ENCODE measurements at places on chromosomes 6 and 20. TPM values are rescaled to one million over a fixed set of nuclear protein-coding genes. Genes with fewer than 3 reads are reported as not detected.

DNA sequence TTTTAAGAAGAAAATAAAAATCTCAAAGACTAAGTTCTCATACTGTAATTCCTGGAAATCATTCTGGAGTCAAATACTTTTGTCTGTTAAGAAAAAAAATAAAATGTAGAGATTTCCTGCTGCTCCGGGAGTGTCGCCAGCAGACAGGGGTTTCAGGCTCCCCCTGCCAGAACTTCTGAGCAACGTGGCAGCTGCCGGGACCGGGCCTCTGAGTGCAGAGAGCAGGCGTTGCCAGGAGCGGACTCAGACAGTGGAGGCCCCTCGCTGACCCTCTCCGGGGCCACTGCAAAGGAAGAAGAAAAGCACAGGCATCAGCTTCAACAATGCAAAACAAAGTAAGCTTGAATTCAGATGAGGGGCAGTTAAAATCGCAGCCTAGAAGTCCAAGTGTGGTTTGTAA is 95.5 kb downstream of the THBS2 start:
- no peak for DNase-seq

DNA sequence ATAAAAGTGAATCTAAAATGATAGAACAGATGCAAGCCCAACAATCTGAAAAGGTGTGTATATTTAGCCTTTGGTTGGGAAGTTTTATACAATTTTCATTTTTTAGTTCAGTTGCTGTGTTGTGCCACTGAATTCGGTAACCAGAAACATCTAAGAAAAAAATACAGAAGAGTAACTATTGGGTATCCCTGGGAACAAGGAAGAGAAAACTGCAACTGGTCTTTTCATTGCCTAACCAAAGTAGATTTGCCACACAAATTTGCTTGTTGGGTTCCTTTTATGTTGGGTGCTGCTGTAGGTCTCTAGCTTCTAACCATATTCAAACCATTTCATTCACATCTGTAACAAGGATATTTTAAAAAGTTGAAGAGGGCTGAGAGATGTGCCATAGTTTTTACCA is 2.8 kb upstream of the TMEM30A start:
- DNase-seq, result no peak

DNA sequence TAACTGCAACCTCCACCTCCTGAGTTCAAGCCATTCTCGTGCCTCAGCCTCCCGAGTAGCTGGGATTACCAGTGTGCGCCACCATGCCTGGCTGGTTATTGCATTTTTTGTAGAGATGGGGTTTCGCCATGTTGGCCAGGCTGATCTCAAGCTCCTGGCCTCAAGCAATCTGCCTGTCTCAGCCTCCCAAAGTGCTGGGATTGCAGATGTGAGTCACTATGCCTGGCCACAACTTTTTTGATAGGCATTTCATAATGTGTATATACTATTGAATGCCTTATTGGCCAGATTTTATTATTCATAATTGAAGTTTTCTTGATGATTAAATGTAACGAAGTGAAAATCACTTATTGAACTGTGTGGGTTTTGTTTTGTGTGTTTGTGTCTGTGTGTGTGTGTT is 27.9 kb downstream of the FIG4 start:
- no peak for DNase-seq

GRCh38 chr6:8969747-8970146 is 534.4 kb upstream of the SLC35B3 start:
- no peak for DNase-seq

GRCh38 chr6:106275692-106276091 is 49.9 kb downstream of the ATG5 start:
- DNase-seq, result no peak

DNA sequence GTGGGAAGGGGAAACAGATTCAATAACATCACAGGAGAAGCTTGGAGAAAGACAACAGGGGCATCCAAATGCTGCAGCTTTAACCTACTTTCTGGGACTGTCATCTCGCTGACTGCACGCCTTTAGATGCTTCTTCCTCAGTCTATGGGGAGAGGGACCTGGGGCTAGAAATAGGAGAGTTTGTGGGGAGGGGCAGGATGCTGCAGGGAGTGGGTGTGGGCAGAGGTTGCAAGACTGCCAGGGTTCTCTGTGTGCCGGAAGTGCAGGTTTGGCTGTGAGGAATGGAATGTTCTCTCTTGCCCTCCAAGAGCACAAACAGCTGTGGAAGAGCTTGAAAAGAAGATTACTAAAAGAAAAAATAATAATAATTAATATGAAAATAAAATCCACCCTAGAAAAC is 93.2 kb downstream of the FOXO3 start:
- DNase-seq, result no peak

DNA sequence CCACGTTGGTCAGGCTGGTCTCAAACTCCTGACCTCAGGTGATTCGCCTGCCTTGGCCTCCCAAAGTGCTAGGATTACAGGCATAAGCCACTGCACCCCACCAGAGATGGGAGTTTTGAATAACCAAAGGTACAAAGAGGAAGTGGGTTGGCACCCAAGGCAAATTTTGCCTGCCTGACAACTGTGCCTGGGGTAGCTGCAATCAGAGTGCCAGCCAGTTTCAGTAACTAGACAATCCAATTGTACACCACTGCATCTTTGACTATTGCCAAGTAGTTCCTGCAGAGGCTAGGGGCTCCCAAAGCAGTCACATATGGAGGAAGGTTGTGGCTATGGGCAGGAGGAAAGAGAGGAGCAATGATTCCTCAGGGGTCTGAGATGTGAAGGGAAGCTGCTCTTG is 16.6 kb downstream of the ZC3H12D start:
- no peak for DNase-seq

GRCh38 chr6:20706939-20707485 is 172.8 kb downstream of the CDKAL1 start:
- no peak for DNase-seq

DNA sequence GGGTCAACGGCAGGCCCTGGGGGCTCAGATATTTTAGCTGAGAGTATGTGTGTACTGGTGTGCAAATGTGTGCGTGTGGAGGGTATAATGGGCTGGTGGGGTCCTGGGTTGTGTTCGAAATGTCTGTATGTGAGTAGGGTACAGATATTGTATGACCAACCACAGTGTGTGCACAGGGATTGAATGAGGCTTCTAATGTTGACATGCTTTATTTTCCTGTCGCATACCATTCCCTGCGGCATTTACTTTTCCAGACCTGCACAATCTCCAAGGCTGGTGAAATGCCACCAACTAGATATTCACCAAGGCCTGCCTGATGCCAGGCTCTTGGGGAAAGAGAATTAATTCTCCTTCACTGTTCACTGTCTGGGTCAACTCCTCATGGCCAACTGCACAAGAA is 441.4 kb upstream of the SULF2 start:
- DNase-seq, result no peak

GRCh38 chr6:111861431-111861885 is 11.8 kb downstream of the FYN start:
- DNase-seq, result no peak

DNA sequence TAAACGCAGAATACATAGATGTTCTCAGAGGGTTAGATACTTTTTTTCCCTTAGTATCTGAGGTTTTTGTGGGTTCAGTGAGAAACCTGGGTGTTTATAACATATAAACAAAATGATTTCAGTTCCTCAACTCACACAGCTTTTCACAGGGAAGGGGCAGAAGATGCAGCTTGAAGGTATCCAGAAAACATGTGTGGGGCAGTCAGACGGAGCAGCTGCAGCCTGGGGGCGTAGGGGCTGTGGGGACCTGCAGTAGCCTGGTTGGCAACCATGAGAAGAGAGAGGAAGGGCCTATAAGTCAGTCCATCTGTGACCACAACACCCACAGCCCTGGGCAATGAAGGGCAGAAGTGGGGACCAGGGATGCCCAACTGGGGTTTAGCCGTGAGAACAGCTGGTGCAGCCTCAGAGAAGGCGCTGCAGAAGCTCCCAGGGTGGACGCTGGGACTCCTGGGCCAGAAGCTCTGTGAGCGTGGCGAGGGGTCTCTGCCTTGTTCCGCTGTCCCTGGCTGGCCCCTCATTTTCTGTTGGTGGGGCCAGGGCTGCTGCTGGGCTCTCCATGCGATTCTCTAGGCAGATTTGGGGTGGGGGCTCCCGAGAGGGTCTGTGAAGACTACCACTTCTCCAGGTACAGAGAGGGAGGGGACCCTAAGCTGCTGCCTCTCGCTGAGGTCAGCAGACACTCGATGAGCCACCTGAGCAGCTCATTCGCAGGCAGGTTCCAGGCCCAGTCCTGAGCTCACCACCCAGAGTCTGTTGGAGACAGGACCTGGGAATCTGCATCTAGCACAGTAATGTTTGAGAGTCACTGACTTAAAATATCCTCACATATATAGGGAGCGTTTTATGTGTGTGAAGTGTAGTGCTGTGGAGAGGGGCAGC is 181.2 kb downstream of the ZDHHC14 start:
- DNase-seq, result no peak

DNA sequence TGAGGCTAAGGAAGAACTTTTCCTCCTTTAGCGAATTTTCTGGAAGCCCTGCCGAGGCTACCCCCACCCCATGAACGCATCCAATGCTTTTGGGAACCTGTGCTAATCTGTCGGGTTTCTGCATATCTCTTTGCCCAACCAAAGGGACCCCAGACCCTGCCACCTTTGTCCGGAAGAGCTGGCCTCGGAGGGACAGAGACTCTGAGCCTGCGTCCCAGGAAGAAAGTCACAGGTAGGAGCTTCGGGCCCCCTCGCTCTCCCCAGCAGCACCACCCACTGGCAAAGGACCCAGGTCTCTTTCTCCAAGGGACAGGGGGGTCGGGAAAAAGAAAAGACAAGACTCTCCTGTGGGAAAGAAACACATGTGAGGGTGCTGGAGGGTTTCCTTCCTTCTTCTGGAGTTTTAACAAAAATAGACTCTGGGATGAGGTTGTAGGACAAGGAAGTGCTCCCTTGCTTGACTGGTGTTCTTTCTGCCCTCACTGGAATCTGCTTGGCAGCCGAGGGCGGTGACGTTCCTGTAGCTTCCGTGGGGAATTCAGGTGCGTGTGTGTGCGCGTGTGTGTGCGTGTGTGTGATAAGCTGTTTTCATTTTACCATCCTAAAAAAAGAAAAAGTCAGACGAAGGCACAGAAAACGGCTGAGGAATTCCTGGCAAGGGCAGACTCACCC is 16.3 kb upstream of the FOXC1 start:
- DNase-seq, result no peak

- no peak for DNase-seq
Observed at GRCh38 chr6:143937668-143937970, 70.4 kb downstream of the PLAGL1 start.

DNA sequence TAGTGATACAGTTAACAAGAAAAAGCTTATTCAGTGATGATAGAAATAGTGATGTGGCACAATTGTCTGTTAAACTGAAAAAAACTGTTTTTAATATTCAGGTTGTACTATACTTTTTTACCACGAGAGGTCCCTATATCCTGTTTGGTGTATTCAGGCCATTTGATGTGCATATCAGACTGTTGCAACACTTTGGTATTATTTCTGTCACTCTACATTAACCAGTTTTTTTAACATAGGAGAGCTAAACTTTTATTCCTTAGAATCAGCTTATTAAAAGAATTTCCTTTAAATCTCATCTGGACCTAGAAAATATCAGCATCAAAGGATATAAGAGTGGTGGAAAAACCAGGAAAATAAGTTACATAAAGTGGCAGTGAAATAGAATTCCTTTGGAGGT is 36.8 kb downstream of the TSPYL4 start:
- peak; percentile 9 for DNase-seq

GRCh38 chr20:3436864-3437574 is 29.6 kb upstream of the DNAAF9 start:
- no peak for DNase-seq

- peak; percentile 79 for DNase-seq
Observed at GRCh38 chr6:27795697-27796494, 116.3 kb downstream of the OR2B2 start.

- DNase-seq, result no peak
Observed at GRCh38 chr6:106383573-106383972, 23.1 kb downstream of the CRYBG1 start.

DNA sequence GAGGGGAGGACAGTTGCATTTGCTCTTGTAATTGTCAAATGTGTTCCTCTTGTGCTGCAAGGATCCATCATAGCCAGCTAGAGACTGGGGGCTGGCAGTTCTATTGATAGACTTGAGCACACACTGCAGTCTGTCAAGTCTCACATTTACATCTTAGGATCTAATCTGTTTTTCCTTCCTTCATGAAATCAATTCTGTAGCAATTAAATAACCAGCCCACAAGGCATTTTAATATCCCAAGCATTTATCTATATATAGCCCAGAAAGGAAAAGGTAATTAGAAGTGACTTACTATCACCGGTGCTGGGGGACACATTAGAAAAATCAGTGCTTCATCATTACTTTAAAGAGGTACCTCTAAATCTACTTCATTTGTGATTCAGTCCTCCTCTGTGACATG is 143.0 kb upstream of the STXBP5 start:
- DNase-seq, result no peak

DNA sequence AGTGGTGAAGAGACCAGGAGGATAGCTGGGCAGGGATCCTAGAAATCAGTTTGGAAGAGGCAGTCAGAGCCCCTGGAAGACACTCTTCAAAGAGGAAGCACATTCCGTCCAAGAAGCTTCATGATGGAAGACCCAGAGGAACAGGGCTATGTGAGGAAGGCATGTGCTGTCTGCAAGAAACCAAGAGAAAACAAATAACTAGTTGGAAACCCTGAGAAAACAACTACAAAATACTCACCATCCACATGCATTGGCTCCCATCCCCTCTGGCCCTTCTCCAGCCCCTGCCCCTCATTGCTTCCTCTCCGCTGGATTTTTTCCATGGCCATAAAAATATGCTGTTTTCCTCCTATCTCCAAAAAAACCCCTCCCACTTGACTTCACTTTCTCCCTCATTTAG is 40.9 kb upstream of the SMOC2 start:
- no peak for DNase-seq

DNA sequence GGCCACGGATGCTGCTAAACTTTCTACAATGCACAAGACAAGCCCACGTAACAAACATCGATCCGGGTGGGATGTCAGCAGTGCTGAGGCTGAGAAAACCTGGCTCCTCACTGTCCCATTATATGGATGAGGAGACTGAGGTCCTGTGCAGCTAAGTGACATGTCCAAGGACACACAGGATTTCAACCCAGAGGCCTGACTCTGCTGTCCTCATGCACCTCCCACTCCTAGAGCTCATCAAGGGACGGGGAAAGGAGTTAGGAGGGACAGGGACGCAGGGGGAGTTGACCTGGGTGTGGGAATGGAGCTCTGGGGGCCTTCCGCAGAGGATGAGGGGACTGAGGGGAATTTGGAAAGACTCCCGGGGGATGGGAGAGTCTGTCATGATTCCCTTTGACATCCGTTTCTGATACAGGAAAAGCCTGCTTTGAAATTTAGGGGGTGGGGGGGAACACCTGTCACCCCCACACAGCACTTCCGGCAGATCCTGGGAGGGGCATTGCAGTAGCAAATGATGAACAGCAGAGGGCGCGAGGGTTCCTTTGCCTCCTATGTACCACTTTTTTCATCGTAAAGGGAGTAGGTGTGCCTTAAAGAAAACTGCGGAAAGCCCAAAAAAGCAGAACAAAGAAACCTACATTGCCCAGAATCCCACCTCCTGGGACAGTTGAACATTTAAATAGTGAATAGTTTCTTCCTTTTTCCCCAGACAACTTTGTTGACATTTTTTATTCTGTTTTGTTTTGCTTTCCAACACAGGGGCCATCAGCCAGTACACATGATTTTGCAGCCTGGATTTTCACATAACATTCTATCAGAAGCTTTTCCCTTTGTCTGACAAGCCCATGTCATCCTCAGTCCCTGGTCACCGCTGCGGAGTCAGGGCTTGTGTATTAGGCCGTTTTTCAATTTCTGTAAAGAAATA is 48.6 kb downstream of the SLC2A10 start:
- DNase-seq, result peak; percentile 76

PDYN gene
- total RNA-seq, result 0.12 TPM

CCN6 gene
- total RNA-seq, result not detected

PRSS35 gene
- total RNA-seq, result 4.5 TPM

C20orf202 gene
- not detected for total RNA-seq

CLPSL2 gene
- total RNA-seq, result not detected

ZNF334 gene
- 45.9 TPM for total RNA-seq

NKAIN4 gene
- total RNA-seq, result 9.7 TPM
